NCI-H146 (cell line): ENCODE measurements at places on chromosomes 13 and 19.
A peak's percentile ranks its signal among the peaks of the same experiment; 100 is the strongest.

GRCh38 chr13:114089751-114090400 is 42.5 kb downstream of the RASA3 start:
- DNase-seq: peak; percentile 36

GRCh38 chr13:108120856-108121255 is 94.5 kb downstream of the LIG4 start:
- no peak for DNase-seq

GRCh38 chr19:57099199-57099661 is 20.6 kb upstream of the USP29 start:
- no peak for DNase-seq

GRCh38 chr13:43150369-43151207 is 127.2 kb downstream of the DNAJC15 start:
- DNase-seq: no peak

- no peak for DNase-seq
Measured at GRCh38 chr19:6482343-6482686, 728 bp upstream of the DENND1C start.

DNA sequence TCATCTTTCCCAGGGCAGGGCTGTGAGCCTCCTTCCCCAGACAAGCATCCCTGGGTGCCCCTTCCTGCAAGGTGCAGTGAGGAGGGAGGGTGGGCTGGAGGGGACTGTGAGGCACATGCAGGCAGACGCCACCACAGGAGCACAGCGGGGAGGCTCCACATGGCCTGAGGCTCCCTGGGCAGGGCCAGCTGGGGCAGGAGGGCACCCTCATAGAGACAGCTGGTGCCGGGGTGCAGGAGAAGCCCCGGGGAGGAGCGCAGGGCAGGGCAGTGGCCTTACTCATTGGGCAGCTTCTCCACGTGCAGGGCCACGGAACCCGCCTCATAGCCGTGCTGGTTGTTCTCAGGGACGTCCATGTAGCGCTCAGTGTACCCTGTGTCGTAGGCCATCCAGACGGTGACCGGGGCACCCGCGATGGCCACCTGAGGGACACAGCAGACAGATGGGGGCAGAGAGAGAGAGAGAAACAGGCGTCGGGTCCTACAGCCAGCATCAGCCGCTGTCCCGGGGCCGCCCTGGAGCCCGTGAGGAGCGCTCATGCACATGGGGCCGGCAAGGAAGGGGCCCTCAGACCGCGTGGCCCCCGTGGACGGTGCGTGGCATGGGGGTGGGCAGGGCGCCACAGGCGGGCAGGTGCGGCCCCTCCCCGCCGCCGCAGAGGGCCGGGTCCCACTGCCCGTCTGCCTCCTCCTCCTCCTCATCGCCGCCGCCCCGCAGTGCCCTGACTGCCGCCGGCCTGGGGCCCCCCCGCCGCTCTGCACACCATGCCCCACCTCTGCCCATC is 12.5 kb upstream of the MYDGF start:
- no peak for DNase-seq

GRCh38 chr19:19185853-19186740 is 5.9 kb downstream of the BORCS8 start:
- peak; percentile 69 for DNase-seq

DNA sequence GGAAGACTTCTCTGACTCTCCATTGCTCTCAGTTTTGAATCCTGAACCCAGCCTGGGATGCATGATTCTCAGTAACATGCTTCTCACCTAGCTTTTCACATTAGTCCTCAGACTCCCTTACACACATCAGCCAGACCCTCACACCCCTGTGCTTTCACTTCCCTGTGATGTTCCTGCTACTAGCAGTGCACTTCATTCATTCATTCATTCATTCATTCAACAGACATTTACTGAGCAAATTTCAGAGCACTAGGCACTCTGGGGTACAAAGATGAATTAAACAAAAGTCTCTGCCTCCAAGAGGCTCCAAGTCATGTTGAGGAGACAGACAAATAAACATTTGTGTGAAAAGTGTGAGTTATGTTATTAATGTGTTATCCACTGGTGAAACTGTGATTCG is 145.2 kb downstream of the RXFP2 start:
- DNase-seq: no peak

- no peak for DNase-seq
Measured at GRCh38 chr13:48411841-48412531, 927 bp downstream of the LPAR6 start.

- DNase-seq: no peak
Measured at GRCh38 chr19:48711106-48711662, 8.3 kb downstream of the MAMSTR start.

- DNase-seq: no peak
Measured at GRCh38 chr13:89212186-89212585, 1541.0 kb downstream of the SLITRK5 start.

DNA sequence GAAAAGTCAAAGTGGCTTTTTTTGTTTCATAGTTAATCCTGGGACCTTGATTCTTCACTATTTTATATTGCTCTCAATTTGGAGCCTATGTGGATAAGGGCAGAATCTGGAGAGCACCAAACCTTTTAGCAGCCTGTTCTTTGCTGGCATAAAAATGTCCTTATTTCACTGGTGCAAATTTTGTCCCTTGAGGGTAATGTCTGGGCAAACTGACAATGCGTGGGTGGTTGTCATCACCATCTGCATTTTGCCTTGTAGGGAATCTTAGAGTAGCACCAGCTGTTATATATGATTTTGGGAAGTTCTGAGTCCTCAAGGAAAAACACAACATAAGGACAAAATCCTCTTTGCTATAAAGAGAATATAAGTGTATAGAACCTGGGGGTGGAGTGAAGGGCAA is 336.9 kb upstream of the HTR2A start:
- DNase-seq: no peak
